Chondrocyte (in vitro differentiated cells): ENCODE measurements at places on chromosomes 11 and 22.

DNA sequence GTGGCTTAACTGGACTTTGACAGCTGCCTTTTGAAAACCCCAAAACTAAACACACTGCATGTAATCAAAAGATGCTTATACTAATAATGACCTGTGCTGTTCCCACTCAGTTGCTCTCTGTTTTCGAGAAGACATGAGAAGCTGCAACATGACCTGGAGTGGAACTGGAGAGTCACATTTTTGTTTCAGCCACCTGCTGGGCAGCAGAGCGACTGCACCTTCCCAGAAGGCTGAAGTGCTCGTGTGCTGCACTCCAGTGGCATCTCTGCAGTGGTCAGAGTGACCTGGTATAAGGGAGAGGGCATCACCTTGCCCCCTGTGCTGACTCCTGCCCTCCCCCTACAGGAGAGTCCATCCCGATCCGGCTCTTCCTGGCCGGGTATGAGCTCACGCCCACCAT lies 8.6 kb downstream of the THYN1 start:
- DNase-seq: no peak

GRCh38 chr11:12164061-12165014 lies 53.9 kb downstream of the MICAL2 start:
- no peak for DNase-seq

GRCh38 chr11:6617315-6617781 lies 1.9 kb downstream of the TPP1 start:
- DNase-seq: no peak

DNA sequence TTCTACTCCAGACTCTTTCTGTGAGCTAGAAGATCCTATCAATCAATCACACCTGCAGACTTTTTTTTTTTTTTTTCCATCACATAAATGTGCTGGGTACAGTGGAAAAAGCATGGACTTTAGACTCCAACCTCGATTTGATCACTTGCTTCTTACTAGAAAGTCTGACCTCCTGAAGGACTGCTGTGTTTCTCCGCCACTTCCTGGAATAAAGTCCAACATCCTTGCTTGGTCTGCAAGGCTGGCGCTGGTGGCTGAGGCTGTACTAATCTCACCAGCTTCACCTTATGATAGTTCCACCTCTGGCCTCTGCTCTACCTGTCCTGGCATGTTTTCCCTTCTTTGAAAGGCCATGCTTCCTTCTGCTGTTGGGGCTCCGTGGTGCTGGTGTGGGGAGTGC lies 60.9 kb upstream of the SESN3 start:
- no peak for DNase-seq

- peak; percentile 83 for DNase-seq
Observed at GRCh38 chr11:68044145-68044813, 5.5 kb downstream of the TCIRG1 start.

DNA sequence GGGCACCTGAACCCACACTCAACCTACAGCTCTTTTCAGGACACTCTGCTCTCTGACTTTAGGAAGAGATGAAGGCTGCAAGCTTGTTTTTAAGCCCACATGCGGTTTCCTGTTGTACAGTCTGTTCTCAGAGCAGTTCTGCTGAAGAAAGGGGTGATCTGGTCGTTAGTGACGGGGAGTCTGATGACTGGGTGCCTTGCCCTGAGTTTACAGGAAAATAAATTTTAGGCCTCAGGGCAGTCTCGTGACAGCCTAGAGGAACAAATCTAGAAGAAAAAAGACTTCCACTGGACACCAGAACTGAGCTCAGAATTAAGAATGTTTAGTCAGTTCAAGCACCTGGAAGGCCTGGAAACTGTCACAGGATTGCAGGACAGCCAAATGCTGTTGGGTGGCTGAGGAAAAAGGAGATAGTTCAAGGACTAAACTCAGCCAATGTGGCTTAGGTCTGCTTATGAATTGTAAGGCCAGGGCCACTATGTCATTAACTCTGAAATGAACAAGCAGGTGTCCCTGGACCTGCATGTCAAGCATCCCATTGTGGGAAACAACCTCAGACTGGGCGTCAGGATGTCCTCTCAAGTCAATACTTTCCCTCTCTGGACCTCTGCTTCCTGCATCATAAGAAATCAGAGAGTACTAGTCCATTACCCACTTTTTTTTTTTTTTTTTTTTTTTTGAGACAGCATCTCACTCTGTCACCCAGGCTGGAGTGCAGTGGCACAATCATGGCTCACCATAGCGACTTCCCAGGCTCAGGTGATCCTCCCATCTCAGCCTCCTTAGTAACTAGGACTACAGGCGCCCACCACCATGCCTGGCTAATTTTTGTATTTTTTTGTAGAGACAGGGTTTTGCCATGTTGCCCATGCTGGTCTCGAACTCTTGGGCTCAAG lies 5.7 kb downstream of the PIK3IP1 start:
- DNase-seq: peak; percentile 5

GRCh38 chr11:66133216-66133775 lies 63.2 kb downstream of the PACS1 start:
- no peak for DNase-seq

DNA sequence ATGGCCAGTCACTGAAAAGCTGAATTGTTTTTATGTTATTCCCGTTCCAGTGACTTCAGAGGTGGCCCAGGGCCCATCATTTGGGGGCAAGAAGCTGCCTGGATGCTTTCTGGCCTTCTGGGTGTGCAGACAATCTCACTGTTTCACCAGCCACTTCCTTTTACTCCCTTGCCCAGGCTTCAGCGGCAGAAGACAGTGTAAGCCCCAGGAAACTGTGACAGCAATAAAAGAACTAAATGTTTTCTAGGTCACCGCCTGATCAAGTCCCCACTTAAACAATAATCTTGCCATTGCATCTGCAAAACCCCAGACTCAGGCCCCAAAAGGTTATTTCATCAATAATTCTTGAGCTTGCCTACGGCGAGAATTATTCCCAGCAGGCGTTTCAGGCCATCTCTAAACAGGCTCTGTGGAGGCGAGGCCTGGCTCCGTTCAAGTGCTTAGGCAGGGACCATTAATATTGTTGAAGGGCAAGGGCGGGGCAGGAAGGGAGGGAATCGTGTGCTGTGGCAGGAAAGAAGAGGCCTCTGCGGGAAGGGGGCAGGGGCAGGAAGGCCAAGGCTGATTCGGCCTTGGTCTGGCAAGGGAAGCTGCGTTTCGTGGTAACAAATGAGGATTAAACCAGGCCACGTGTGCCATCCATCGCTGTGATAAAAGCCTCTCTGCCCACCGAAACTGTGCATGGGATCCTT lies 252.3 kb downstream of the KIRREL3 start:
- no peak for DNase-seq

- DNase-seq: peak; percentile 72
Observed at GRCh38 chr22:49774499-49775151, 53.0 kb downstream of the BRD1 start.

DNA sequence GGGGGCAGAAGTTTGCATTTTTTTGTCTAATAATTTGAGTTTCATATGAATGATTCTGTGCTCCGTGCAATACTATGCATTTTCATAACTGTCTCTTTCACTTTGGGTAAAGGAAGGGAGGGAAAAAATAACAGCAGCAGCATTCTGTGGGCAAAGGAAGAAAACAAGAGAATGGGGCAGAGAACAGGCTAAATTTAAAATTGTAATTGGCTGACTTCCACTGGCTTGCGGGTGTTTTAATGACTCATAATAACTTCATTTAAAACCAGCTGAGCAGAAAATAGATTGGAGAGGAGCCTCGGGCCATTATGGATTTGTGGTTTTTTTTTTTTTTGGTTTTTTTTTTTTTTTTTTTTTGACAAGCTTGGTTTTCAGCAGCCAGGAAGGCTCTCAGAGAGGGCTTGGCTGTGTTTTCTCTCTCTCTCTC lies 107.4 kb downstream of the ZBTB16 start:
- DNase-seq: no peak

GRCh38 chr22:50250555-50251476 lies at the start of gene HDAC10:
Gene HDAC10, minus strand, starts transcription at chr22:50251265. Its CDS starts 233 bp downstream, at chr22:50251032.
- DNase-seq: no peak

DNA sequence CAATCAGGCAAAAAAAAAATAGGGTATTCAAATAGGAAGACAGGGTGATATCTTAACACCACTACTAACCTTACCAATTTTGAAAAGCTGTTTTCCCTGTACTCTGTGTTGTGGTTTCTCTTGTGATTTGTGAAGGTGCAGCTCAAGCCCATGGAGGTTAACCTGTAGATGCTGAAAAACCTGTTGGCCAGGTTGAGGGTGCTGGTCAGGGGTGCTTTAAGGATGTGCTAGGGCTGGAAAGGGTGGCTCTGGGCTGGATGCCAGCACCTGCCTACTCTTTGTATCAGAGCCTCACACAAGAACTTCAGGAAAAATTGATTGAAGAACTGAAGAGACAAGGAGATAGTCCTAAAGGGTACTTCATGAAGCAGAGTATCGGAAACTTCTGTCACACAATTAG lies 18.3 kb upstream of the OR5M8 start:
- DNase-seq: no peak

DNA sequence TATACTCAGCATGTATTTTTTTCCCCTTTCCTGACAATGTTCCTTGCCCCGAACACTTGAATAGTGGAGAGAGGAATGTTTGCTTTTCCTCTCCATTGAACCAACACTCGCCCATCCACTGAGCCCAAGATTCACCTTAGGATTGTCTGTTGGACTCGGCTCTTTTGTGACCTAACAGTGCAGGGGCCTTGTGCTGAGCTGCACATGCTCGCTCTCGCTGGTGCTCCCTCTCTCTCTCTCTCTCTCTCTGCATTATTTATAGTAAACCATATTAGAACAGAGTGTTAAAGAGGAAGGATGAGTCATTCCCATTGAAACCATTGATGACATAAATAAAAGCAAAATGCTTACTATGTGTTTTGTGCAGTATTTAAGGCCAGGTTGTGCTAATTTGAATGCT lies 20.7 kb downstream of the ZBTB16 start:
- DNase-seq: no peak

DNA sequence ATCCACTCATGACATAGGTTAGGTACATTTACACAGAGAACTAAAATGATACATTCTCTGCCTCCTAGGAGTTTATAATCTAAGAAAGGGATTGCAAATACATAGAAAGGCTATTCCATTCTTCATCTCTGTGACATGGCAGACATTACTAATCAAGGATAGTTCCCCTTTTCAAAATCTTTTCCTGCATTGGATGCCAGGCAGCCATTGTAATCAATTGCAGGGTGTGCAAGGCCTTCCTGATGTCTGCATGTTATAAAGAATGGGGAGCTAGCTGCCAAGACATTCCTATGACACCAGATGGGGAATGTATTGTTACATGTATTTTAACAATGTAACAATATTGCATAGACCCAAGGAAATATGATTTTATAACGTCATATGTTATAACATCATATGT lies 82.0 kb downstream of the KIRREL3 start:
- DNase-seq: no peak

- no peak for DNase-seq
Observed at GRCh38 chr11:64650923-64651523, 60.0 kb downstream of the SLC22A12 start.

DNA sequence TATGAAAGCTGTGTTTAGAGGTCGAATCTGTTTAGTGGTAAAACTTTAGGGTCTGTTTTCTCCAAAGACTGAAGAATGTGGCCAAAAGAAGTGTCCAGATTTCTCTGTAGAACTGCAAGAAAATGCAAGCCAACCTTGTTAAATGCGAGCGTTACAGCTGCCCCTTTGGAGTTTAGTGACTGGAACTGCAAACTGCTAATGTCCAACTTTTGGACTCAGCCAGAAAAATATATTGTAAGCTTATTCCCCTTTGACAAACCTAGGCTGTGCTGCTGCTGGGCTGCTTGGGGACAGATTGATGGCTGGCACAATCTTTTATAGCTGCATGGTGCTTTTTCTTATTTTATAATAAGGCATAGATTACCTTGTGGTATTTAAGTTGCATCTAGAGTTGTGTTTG lies 3.9 kb downstream of the TEAD1 start:
- DNase-seq: no peak

DNA sequence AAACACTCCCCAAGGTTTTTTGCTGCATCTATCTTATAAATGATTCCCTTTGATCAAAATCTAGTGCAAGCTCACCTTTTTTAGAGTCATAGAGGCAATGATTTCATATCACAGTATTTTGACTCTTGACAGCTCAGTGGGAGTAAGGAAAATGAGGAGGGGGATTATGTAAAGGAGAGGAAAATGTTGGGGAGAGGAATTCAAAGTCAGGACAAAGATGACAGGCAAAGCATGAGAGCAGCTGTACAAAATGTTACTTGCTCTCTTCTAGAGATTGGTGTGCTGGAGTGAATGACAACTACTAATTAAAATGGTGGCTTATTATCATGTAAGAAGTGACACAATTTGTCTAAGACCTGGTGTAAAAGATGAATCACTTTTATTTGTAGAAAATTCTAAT lies 644.6 kb upstream of the CHORDC1 start:
- DNase-seq: no peak

DNA sequence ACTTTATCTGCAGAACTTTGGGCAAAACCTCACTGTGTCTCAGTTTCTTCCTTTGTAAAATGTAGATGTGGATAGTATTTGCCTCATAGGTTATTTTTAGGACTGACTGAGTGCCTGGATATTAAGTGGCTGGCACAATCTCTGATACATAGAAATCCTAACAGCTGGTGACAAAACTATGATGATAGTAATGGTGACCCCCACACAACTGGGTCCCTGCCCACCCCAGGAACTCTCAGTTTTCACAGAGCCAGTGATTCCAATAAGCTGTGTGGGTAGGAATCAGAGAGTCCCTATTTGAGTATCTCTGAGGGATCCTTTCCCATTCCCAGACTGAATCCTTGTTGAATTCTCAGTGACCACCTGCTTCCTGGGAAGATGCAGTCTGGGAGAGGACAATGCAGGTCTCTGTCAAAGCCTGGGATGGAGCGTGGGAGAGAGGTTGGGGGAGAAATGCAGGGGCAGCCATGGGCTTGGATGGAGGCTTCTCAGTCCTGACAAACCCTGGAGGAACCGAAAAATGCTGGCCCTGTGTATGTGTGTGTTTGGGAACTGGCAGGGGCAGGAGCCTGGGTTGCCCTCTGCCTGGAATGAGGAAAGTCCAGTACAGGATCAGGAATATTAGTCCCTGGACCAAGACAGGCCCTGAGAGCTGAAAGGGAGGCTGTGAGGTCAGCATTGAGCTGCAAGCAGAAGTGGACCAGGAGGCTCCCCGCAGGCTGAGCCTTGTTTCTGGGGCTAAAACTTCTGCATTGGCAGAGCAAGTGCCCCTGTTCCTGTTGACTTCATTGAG lies 6.1 kb upstream of the P2RY6 start:
- no peak for DNase-seq

DNA sequence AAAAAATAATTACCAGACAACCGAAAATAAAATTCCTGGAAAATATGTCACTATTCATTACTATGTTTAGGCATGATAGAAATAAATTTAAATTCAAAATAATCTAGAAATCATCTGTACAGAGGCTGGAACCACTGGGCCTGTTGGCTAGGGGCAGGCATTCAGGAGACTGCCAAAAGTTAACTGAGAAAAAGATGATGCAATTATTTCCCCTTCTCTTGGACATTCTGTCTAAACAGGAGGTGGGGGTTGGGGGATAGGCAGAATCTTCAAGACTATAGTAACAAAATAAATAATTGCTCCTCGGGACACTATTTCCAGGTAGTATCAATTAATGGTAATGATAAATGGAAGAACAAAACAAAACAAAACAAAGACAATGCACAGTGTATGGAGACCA lies 14.1 kb downstream of the BTBD10 start:
- DNase-seq: no peak
